ENCODE measurements at places on chromosomes 11 and 22.

DNA sequence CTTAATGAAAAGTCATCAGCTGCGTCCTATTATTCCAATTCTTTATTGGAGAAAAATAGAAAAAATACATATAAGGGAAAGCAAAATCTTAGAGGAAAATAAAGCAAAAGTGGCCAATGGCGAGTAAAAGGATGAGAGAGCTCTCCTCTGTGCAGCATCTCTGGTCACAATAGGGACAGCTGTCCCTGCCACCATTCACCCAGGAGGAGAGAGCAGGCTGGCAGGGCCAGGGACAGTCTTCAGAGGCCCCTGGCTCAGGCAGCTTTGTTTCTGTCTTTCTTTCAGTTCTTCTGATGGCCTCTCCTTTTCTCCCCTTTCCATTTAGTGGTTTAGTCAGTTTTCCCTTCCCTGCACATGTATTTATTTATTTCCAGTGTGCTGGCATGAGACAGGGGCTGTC lies 941.3 kb downstream of the NTM start:
- DNase-seq = no peak

GRCh38 chr22:46012881-46013281 lies 35.9 kb upstream of the WNT7B start:
- DNase-seq = no peak

- no peak for DNase-seq
These were observed 4.9 kb downstream of the ALX4 start for GRCh38 chr11:44305026-44305469.

DNA sequence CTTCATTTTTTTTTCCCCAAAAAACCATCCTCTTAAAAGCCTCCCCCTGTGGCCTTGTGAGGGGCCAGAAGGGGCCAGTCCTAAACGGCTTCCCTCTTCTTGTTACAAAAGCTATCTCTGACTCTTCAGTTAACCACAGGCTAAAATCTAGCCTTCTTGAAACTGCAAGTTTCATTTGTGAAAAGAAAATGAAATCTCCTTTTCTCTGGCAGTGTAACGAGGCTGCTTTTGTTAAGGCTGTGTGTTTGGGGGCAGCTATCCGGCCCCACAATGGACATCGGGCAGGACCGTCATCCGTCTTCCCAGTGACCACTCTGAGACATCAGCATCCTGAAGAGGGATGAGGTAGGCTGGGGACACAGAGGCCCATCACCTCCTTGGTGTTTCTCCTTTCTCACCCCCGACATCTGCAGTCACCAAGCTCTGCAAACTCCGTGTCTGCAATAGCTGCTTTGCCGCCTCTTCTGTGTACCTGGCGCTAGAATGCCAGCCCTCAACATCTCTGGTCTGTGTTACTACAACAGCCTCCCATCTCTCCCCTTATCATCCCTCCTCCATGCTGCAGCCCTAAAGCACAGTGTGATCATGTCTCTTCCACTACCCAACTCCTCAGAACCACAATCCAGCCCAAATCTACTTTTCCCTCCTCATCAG lies 94.0 kb downstream of the RCN1 start:
- no peak for DNase-seq

GRCh38 chr11:131633921-131634715 lies 263.7 kb downstream of the NTM start:
- DNase-seq = no peak

- DNase-seq = no peak
These were observed 131.0 kb upstream of the LDLRAD3 start for GRCh38 chr11:35812828-35813227.

DNA sequence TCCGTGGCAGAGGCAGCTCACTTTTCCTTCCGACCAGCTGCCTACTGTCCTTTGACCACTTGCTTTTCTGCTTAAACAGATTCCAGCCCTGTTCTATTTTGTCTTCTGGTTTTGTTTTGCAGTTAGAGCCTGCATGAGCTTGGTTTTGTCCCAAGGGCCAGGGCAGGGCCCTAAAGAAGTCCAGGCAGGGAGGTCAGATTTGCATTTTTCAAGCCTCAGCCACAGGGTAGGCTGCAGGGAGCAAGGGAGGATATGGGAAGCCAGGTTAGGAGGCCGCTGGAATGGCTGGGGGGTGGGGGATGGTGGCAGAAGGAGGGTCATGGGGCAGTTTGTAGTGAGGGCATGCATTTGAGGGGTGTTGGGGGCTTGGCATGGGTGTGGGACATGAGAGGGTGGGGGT lies 23.1 kb downstream of the FADD start:
- DNase-seq = no peak
